ENCODE measurements at places on chromosomes 16 and 17.

- DNase-seq: no peak
Observed at GRCh38 chr16:75460446-75460845, 4.0 kb downstream of the TMEM170A start.

- peak; percentile 51 for DNase-seq
Observed at GRCh38 chr16:67013823-67014633, 14.9 kb upstream of the CBFB start.

DNA sequence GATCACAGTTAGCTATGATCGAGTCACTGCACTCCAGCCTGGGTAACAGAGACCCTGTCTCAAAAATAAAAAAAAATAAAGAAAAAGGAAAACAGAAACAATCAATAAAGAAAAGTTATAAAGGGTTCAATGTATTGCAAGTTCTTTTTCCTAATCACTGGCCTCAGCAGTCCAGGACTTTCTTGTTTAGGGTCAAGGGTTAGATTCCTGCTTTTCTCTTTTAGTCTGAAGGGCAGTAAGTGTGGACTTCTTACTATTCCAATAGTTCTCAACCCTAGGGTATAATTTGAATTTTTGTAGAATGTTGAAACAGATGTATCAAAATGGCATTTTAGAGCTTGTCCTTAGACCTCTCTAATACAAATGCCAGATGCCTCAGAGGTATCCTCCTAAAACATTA lies 27.3 kb downstream of the SMYD4 start:
- no peak for DNase-seq

GRCh38 chr17:63447471-63448009 lies 1.4 kb upstream of the CYB561 start:
- DNase-seq: no peak

DNA sequence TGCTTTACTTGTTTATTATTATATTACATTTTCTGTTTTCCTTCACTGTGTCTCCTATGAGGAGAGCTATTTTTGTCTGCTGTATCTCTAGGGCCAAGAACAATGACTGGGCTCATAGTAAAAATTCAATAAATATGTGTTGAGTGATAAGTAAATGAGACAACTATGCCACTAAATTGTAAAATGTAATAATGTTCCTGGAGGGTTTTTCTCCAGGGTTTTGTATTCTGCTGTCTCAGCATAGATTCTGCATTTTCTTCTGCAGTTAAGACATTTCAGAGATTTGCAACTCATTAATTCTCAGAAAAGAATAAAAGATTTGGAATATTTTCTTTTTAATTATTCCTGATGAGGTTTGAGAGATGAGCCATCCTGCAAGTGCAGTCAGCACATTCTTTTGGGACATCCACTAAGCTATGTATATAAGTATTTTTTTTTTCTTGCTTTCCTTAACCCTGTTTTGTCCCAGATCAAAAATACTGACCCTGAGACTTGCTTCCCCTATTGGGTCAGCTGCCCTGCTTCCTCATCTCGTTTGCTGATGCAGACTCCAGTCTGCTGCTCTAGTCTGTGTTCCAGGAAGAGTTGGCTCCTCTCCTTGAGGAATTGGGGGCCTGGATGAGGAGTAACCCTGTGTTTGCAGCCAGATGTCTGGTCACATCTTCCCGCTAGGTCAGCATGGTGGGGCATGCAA lies 122.9 kb downstream of the ABCA8 start:
- no peak for DNase-seq

DNA sequence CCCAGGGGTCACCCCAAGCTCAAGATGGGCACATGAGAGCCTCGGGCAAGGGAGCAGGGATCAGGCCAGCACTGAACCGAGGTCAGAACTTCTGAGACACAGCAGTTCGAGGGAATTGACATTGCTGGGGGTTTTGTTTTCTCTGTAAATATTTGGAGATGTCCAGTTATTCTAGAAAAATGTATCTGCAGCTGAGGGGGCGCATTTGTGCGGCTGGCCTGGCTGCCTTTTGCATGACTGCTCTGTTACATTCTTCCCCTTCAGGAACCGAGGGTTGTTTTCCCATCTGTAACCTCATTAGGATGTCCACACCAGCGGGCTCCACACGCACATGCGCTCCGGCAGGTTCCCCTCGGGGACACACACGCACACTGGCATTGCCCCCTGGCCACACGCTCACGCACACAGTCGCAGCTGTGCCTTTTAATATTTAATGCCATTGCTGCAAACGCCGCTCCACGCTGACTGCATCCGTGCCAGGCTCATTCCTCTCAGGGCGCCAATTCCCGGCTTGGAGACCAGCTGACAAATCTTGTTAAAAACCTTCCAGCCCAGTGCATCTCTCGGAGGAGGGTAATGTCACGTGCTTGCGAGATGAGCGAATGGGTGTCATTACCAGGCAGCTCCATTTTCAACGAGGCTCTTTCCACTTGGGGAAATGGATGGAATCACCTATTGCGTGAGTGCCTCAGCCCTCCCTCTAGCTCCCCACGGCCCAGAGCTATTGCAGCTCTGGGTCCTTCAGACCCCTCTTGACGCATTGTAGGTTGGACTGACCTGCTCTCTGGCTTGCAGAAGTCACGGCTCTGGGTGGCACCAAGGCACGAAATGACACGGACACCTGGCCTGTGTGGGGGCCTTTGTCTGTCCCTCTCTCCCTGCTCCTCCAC lies 13.1 kb downstream of the CCR7 start:
- DNase-seq: peak; percentile 33

DNA sequence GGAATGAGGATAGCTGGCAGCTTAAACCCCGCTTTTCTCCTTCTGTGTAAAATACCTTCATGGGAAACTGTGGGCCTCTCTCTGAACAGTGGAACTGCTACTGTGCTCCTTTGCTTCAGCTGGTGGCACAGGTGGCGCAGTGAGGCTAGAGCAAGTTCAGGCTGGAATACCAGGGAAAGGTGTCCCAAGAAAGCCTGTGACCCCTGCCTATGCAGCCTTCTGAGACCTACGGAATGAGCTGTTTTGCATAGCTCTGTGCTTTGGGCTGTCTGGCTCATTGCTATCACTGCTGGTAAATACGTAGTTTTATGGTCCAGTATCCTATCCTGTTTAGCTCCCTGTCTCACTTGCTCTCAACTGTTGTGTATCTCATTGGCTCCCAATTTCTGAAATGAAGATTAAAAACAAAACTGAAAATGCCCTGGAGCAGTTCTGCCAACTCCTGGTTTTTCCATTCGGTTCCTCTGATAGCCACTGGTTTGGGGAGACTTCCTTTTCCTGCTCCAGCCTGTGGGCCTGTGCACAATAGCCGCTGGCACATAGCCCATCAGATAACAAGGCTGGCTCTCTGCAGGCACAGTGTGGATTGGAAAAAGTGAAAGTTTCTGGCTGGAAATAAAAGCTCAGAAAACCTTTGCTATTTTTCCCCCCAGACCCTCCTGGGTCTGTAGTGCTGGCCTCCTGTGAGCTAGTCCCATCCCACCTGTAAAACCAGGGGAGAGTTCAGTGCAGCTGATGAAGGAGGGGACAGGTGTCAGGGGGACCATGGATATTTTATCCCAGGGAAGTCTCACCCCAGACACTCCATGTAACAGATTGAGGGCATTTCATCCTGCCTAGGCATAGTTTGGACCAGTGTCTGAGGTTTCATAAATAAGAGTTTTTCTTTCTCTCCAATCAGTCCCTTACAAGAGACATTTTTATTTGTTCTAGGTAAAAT lies 24.0 kb downstream of the LIMD2 start:
- peak; percentile 68 for DNase-seq

DNA sequence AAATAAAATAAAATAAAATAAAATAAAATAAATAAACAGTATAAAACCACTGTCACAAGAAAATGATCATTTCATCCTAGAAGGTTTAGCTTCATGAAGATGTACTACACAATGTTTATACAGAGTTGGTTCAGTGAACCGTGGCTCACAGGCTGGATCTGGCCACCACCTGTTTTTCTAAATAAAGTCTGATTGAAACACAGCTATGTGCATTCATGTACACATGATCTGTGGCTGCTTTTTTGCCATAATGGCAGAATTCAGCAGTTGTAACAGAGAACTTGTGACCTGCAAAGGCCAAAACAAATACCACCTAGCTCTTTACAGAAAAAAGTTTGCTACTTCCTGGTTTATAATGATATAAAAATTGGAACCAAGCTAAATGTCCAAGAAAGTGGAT lies 12.6 kb upstream of the RPRML start:
- DNase-seq: no peak

DNA sequence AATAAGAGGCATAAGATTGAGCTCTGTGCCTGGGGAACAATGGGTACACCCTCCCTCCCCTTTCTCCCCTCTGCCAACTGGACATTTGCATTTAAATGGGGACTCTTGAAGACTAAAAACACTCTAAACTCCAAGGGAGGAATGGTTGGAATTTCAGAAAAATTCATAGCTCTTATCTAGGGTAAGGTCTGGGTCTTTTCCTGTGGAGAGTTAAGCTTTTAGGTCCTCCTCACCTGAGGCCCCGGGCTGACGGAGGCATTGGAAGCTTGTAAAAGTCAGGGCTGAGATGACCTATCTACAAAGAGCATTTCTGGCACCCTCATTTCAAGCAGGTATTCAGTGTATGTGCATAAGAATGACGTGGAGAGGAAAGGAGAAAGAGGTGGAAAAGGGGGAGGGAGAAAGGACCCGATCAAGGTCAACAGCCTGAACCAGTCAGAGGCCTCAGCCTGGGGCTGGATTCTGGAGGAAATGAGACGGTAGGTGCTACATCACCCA lies 78.0 kb downstream of the RAP1GAP2 start:
- no peak for DNase-seq

DNA sequence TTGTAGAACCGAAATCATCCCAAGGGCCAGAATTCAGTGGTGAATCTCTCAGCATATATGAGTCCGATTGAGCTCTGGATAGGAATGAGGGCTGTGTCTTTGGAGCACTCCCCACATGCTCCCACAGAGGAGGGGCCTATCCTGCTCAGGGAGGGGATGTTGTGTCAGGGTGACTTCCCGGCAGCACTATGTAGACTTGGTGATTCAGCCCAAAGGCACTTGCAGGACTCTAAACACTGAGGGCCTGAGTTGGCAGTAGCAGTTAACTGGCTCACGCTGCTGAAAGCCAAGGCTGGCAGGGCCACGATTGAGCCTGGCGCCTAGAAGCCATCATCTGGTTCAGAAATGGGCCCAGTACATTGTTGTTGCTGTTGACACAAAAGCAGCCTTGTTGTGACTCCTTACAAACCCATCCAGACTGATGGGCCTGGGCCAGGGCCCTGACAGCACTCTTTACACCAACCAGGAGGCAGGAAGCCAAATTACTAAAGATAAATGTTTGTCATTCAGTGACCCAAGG lies 31.9 kb downstream of the NMT1 start:
- DNase-seq: no peak

DNA sequence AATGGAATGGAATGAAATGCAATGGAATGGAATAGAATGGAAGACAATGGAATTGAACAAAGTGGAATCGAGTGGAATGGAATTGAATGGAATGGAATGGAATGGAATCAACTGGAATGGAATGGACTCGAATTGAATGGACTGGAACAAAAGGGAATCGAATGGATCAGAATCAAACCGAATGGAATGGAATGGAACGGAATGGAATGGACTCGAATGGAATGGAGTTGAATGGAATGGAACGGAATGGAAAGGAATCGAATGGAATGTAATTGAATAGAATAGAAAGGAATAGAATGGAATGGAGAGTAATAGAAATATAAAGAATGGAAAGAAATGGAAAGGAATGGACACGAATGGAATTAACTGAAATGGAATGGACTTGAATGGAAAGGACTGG lies 475.2 kb upstream of the WSB1 start:
- peak; percentile 30 for DNase-seq

GRCh38 chr17:27233776-27234175 lies 60.1 kb upstream of the WSB1 start:
- no peak for DNase-seq

GRCh38 chr16:58056580-58056979 lies 31.0 kb downstream of the MMP15 start:
- no peak for DNase-seq

DNA sequence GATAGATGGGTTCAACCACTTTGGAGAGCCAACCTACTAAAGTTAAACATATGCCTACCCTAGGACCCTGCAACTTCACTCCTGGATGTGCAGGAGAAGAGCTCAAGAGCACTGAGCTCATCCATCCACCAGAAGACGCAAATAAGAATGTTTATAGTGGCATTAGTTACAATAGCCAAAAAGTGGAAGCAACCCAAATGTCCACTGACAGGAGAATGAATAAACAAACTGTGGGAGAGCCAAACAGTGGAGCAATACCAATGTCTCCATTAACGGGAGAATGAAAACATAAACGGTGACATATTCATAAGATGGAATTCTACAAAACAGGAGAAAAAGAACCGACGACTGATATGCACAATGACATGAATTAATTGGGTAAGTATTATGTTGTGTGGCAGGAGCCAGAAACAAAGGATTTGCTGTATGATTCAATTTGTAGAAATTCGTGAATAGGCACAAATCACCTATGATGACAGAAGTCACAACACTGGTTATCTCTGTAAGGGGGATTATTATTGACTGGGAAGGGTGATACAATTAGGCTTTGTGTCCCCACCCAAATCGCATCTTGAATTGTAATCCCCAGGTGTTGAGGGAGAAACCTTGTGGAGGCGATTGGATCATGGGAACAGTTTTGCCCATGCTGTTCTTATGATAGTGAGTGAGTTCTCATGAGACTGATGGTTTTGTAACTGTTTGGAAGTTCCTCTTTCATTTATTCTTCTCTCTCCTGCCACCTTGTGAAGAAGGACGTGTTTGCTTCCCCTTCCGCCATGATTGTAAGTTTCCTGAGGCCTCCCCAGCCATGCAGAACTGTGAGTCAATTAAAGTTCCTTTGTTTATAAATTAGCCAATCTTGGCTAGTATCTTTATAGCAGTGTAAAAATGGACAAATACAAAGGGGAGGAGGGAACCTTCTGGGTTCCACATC lies 57.9 kb upstream of the PLCG2 start:
- DNase-seq: no peak

DNA sequence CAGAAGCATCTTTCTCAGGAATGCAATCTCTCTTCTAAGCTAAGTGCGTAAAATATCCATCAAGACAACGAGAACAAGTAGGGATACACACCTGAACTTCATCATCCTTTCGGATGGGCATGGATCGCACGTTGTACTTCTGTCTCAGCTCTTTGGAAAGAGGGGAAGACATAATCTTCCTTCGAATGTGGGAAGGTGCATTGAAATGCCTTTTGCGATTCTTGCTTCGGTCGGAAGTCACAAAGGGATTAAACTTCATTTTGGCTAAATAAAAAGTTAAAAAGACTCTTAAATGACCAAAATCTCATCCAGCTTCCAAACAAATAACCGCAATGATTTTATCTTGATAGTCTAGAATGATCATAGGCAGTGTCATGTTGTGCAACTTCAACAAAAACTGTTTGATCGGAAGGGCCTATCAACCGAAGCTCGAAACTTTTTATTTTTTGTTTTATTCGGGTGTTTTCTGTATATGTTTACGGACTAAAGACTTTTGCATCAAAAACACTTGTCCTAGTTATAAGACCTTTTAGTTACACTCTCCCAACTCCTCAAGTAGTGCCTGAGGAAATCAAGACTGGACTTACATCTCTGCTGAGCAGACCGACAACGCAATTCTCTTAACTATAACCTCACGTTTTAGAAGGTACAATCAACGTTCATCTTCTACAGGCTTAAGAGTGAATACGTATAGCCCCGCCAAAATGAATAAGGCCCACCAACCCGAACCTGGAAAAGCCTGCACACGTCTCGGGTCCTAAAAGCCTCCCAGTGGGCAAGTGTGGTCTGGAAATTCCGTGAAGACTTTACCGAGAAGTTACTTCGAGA lies 727 bp downstream of the RPL26 start:
- DNase-seq: no peak

- no peak for DNase-seq
Observed at GRCh38 chr17:37301288-37301687, 74.5 kb upstream of the C17orf78 start.

GRCh38 chr16:78796221-78796866 lies 696.9 kb downstream of the WWOX start:
- DNase-seq: peak; percentile 56

GRCh38 chr17:27846042-27846655 lies 45.8 kb upstream of the NOS2 start:
- no peak for DNase-seq
